Left kidney (tissue), 8 donors: ENCODE measurements at places on chromosomes 4 and X. TPM values are rescaled to one million over a fixed set of nuclear protein-coding genes. Genes with fewer than 3 reads are reported as not detected.

The INTS6L gene
- 32.2 TPM for polyA plus RNA-seq

The FUNDC1 gene
- polyA plus RNA-seq, result 28.8 TPM

The MORC4 gene
- 21.5 TPM for polyA plus RNA-seq

The ATP8A1 gene
- polyA plus RNA-seq, result 40.0 TPM

GRCh38 chr4:38462367-38463055, 201.5 kb upstream of the KLF3 start:
- DNase-seq, result no peak

DNA sequence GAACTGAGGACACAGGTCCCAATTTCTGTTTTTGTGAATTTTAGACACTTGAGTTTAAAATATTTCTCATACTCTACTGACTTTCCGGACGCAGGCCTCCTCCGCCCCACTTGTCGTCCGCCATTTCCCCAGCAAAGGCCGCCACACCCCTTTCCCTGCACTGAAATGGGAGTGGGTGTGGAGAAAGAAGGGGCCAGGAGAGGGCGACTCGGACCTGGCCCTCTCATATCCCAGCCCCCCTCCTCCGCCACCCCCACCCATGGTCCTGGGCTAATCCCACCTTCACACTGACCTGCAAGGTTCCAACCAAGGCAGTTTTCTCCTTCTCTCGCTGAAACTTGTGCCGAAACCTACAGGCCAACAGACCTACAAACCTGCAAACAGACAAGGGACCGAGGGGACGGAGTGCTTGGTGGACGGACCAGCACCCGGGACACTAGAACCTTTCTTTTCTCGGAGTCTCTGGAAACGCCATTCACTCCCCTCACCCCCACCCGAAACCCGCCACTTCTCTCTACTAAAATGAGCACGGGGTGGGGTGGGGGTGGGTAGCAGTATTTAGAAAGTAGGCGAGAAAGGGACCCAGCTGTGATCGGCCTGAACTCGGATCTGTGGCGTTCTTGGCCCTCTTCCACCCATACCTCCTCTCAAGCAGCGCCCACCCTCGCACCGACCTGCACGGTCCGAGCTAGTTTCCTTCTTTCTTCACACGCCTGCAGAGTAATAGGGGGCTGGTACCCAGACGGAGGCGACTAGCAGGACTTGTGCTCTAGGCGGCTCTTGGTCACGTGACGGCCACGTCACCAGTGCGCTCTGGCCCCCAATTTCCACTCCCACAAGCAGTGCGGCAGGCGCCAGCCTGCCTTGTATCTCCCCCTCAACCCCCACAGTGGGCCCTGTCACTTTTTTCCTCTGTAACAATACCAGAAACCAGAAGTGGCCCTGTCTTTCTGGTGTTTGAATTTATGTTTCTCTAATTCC, at the start of gene ARMCX6:
TSS of gene ARMCX6 (minus strand) at position 790 of the 981 bp plus-strand sequence. CDS start 1,380 bp downstream, outside the sequence.
- DNase-seq, result peak; percentile 77

DNA sequence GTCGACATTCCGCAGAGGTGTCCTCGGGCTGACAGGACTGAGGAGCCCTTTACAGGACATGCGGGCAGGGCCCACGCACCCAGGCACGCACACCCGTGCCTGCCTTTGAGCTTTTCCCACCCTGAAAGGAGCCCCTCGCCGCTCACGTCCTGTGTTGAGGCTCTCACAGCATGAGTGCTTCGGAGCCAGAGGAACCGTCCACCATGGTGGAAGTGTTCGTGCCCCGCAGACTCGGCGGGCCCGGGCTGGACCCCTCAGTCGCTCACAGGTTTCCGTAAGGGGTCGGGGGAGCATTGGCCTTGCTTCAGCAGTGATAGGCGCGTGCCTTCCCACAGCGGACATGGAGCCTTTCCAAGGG, 36.9 kb downstream of the PIGG start:
- no peak for DNase-seq

- DNase-seq, result no peak
Measured at GRCh38 chrX:128250621-128251020, 198.4 kb upstream of the ACTRT1 start.
